ENCODE measurements at places on chromosomes 3 and 15.

DNA sequence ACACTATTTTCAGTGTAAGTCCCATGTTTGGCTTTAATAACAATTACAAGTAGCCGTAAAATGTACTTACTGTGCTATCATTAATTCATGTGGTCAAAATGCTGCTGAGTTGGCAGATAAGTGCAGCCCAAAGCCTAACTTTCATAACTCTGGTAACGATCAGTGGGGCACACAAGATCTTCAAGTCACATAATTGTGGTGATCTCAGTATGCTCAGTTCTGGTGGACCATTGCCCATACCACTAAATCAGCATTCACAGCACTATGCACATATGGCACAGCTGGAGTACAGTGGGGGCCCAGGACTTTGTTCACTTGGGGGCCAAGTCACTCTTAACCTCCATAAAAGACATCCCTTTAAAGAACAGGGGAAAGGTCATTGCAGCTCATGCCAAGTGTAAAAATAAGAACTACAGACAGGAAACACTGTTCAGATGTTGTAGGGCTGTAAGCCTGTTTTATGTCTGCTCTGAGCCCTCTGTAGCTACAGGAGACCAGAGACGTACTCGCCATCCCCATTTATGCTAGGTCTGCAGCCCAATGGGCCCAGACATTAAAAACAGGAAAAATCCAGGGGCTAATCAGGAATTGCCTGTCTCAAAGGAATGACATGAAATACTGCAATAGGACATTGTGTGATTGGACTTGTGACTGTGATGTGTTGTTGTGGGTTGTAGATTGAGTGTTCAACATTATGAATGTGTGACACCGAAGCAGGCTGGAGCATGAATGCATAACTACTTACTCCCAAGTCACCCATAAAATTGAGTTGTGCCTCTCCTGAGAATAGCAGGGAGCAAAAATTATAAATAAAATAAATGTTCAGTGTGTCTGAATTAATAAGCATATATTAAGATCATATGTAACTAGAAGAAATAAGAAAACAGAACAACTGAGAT lies 282.5 kb upstream of the EPHA3 start:
- DNase-seq, result no peak

DNA sequence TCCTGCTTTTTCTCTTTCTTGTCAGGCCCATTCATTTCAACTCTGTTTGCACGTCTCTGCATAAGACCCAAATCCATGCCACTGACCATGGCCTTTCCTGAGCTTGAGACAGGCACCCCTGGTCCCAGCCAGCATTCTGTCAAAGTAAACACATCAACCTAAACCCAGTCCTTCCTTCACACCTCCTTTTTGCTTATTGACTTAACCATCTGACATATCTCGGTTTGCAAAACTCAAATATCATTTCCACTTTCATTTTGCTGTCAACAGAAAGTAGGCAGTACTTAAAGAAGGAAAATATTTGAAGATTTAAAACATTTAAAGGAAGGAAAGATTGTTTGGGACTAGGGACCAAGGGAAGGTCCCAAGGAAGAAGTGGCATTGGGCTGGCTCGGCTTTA lies 48.2 kb upstream of the KBTBD8 start:
- no peak for DNase-seq

- no peak for DNase-seq
Observed at GRCh38 chr15:86237111-86237500, 157.4 kb downstream of the AGBL1 start.

DNA sequence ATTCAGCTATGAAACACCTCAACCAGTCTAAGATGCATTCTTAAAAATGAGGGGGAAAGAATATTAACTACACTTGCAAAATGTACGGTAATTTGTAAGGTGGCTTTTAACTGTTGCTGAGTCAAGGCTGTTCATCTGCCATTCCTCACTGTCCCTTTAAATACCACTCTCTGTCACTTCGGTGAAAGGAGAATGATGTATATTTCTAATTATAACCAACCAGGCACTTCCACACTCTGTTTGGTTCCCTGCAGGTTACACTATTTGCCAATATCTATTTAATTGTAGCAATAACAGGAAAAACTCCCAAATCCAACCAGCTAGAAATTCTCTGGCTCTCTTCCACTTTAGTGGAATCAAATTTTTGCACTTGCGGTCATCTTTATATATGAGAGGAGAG lies 70.5 kb upstream of the SLCO3A1 start:
- no peak for DNase-seq

GRCh38 chr3:66115858-66116654 lies 77.3 kb upstream of the MAGI1 start:
- DNase-seq, result no peak

GRCh38 chr3:160044121-160044520 lies 55.5 kb downstream of the IL12A start:
- DNase-seq, result no peak

GRCh38 chr15:51380999-51381806 lies 39.7 kb downstream of the GLDN start:
- no peak for DNase-seq

DNA sequence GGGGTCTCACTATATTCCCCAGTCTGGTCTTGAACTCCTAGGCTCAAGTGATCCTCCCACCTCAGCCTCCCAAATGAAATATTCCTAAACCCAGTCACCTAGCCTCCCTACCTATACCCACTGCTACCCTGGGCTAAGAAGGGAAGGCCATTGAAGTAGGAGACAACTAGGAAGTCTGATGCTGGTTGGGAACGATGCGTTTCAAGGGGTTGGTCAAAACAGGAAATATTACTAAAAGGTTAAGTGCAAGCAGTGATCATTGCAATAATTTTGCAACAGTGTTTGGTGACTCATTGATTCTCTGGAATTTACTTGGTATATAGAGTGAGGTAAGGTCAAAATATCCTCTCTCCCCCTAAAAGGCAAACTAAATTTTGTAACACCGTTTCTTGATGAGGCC lies 4.6 kb upstream of the UQCRC1 start:
- no peak for DNase-seq

DNA sequence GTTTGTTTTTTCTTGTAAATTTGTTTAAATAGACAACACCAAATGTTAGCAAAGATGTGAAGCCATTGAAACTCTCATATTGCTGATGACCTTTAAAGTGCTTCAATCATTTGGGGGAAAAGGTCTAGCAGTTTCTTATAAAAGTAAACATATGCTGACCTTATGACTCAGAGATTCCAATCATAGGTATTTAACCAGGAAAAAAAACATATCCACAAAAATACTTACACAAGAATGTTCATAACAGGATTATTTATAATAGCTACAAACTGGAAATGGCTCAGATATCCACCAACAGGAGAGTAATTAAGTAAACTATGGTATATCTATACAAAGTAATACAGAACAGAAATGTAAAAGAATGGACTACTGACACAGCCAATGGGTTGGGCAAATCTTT lies 27.1 kb upstream of the RORA start:
- DNase-seq, result no peak

- no peak for DNase-seq
Observed at GRCh38 chr3:148681080-148681479, 16.6 kb upstream of the AGTR1 start.

- DNase-seq, result no peak
Observed at GRCh38 chr3:195168009-195168762, 102.8 kb downstream of the XXYLT1 start.

DNA sequence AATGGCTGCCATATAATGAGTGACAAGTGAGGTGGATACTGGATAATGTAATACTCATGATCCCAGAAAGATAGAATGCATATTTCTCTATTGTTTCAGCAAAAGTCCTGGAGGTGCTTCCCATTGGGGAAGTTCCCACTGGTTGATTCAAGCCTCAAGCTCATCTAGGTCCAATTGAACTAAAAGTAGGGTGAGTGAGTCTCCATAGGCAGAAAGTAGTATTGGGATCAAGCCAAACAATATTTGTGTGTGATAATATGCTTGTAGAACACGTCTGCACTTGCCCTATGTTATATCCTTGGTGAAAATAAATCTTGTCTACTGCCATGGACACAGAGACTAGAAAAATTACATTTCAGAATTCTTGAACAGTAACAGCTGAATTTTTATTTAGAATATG lies 14.8 kb upstream of the ZBTB20 start:
- no peak for DNase-seq

DNA sequence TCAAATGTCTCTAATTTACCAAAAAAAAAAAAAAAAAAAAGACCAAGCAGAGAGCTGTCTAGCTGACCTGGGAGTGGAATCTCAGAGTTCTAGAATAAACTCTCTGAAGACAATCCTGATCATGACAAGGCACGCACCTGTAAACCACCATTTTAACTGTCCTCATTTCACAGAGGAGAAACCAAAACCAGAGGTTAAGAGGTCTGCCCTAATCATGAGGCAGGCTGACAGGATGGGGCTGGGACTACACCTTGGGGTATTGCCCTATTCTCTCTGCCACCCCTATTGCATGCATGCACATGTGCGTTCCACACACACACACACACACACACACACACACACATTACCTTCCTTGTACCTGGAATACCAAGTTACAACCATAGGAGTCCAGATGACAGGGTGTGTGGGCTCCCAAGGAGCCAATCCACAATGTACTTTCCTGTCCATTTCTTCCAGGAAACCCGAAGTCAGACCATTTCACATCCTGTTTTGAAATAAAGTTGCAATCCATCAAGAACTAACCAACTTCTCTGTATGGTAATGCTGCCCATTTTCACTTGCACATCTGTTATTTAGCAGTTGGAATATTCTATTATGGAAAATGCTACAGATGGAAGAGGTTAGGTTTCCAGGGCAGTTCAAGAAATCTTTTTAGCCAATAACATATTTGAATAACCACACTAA lies 34.6 kb downstream of the HSPBAP1 start:
- no peak for DNase-seq

DNA sequence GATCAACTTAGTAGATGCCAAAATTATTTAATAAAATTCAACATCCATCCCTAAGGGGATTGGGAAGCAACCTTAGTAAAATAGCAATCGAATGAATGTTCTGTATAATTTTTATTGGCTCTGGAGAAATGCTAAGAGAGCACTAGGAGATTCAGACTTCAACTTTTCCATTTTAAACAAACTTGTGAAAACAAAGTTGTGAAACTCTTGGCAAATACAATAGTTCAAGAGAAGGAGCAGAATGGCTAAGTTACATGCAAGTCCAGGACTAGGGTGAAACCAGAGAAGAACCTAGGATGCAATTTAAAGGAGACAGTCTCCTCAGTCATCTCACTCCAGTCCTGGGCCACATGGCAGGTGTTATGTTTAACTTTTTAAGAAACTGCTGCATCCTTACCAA lies 16.7 kb upstream of the ZNF280D start:
- no peak for DNase-seq

GRCh38 chr3:107068980-107069379 lies 308.3 kb upstream of the CCDC54 start:
- DNase-seq, result no peak

GRCh38 chr3:72295276-72295961 lies 510.5 kb upstream of the PROK2 start:
- no peak for DNase-seq

DNA sequence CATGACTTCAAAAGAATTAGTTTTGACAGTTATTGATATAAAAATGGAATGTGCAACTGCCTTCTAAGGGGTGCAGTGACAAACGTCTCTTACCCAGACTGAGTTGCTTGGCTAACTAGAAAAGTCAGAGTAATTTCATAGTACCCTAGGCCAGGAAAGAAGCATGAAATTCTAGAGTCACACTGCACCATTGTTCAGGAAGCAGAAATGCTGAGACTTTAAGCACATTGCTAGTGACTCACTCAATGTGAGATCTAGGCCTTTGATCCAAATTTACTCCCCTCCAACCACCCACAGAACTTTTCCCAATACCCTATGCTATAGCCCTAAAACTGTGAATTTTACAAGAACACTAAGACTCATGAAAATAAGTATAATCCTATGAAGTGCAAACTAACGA lies 110.8 kb downstream of the DUT start:
- no peak for DNase-seq

- no peak for DNase-seq
Observed at GRCh38 chr15:51931638-51932037, 39.9 kb downstream of the LEO1 start.

DNA sequence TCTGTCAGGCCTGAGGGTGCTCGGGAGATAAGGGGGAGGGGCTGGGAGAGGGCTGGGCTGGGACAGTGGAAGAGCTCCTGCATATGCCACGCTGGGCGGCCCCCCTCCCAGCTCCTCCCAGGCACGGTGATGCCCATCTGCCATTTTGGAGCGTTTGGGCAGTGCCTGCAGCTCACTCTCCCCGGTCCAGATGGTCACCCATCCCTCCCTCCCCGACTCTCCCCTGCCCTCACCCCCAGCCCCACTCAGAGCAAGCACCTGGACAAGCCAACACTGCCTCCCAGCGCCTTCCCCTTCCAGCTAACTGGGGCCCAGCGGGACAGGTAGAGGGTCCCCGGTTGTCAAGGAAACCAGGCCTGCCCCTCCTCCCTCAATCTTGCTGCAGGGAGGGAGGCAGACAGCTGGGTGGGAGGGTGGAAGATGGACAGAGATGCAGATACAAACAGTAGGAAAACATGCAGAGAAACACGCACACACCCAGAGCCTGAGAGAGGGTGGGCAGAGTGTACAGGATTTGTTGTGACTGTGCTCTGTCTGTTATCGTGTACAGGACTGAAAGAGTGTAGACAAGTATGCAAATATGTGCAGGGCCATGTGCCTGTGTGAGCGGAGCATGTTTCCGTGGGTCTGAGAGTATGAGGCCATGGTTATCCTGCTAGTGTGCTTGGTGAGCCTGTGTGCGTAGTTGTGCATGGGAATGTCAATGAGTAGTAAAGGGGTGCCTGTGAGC lies 17.5 kb upstream of the CORO2B start:
- no peak for DNase-seq

- no peak for DNase-seq
Observed at GRCh38 chr3:194556086-194557056, 69.6 kb upstream of the ATP13A3 start.

DNA sequence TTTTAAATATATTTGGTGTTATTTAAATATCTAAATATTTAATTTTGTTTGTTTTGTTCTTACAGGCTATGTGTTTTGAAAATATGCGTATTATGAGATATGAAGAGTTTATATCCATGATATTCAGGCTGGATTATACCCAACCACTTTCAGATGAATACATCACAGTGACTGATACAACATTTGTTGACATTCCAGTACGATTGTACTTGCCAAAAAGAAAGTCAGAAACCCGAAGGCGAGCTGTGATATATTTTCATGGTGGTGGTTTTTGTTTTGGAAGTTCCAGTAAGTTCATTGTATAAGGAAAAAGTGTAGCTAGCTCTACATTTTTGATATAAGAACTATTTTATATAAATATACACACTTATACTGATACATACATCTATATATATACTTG lies 6.9 kb downstream of the AADACL2 start:
- DNase-seq, result no peak

- DNase-seq, result no peak
Observed at GRCh38 chr15:71411538-71412482, 296.5 kb downstream of the THSD4 start.
